ENCODE measurements at places on chromosomes 1 and 21.

- no peak for DNase-seq
These were observed 64.4 kb downstream of the MAP3K7CL start for GRCh38 chr21:29194847-29195246.

- DNase-seq: no peak
These were observed 73.8 kb downstream of the MRPL37 start for GRCh38 chr1:54273795-54274163.

DNA sequence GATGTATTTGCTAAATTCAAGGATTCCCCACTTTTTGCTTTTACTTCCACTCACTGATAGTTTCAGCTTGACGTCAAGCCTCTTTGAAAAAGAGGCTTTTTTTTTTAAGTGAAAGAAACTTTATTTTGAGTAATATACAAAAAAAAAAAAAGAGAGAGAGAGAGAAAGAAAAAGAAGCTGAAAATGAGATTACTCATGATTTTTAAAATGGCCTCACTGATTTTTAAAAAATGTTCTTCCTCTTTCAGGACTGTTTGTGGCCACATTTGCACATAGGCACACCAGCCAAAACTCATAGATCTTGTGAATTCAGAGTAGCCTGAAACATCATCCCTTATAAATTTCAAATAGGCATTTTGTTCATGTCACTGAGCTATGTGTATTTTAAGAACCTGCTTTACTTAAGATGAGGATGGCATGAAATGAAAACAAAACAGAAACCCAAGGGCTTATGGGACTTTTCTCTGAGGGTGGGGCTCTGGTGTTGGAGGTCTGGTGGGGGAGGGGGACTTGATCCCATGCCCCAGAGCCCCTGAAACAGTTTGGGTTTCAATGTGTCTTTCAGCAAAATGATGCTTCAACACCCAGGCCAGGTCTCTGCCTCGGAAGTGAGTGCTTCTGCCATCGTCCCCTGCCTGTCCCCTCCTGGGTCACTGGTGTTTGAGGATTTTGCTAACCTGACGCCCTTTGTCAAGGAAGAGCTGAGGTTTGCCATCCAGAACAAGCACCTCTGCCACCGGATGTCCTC lies 6.1 kb downstream of the ATF3 start:
- DNase-seq: no peak

- no peak for DNase-seq
These were observed 68.9 kb downstream of the ATF6 start for GRCh38 chr1:161834967-161835550.

DNA sequence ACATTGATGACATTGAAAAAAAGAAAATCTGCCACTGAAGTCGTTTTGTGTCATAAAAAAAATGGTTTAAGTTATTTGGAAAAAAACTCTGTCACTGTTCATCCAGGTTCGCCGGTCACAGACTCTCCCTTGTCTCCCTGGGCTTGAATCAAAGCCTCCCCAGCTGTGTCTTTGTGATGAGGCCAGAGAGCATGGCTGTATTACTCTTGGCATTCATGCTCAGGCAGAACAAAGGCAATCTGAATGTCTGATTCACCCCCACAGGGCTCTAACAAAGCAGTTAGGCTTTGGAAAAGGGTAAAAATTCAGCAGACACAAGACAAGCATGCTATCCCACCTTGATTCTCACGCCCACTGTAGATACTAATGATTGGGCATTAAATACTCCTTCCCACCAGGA lies 304.3 kb upstream of the PLD5 start:
- no peak for DNase-seq

- no peak for DNase-seq
These were observed 38.8 kb upstream of the BTG3 start for GRCh38 chr21:17651526-17651925.

DNA sequence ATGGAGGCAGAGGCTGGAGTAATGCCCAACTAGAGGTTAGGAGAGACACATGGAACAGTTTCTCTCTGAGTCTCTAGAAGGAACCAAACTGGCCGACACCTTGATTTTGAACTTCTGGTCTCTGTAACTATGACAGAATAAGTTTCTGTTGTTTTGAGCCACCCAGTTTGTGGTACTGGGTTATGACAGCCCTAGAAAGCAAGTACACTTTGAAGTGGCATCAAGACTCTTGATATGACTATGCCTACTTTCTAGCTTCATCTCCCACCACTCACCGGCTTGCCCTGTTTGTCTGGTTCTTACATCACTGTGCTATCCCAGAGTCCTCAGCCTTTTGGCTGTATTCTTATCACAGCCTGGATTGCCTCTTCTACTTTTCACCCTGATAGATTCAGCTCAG lies 230.3 kb upstream of the USP24 start:
- DNase-seq: no peak

DNA sequence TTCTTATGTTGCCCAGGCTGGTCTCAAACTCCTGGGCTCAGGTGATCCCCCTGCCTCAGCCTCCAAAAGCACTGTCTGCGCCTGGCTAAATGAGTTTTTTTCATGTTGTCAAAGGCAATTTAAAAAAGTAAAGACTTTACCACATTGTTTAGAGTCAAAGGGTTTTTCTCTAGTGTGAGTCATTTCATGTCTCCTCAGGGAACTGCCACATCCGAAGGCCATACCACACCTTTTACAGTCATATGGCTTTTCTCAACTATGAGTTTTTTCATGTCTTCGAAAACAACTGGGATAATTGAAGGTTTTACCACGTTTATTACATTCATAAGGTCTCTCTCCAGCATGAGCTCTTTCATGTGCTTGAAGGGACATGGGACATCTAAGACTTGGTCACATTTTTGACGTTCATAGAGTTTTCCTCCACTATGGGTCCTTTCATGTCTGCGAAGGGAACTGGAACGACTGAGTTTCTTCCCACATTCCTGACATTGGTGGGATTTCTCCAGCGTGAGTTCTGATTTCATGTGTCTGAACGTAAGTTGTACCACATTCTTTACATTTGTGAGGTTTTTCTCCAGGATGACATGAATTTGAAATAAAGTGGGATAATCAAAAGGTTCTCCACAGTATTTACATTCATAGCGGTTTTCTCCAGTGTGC lies 65.6 kb downstream of the UCHL5 start:
- DNase-seq: no peak

GRCh38 chr21:46095083-46095719 lies 2.7 kb upstream of the COL6A2 start:
- no peak for DNase-seq

DNA sequence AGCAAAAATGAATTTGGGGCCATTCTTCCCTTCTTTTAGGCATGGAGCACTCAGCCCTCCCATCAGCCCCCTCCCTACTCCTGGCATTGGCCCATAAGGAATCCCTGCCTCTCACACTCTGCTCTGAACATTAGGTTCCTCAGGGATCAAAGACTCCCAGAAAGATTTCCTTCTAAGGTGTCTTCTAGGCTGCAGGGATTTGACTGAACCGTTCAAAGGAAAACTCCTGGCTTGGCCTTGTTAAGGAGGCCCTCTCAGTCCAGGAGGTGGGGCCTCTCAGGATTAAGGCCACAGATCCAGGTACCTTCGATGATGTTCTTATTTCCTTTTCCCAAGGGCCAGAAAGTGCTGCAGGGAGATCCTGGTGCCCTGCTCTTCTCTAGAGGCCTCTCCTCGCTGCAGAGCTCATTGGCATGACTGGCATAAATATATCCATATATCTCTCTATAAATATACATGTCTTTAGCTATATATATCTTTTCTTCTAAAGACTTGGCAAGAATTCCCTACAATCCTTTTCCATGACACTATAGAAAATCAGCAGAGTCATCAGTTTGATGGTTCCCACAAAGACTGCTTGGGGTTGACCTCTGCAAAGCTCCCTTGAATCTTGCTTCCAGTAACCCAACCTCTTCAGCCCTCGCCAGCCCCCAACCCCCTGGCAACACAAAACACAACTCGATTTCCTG lies 59.1 kb downstream of the PLXNA2 start:
- DNase-seq: no peak

GRCh38 chr1:84997667-84998600 lies 1.0 kb upstream of the MCOLN2 start:
- DNase-seq: no peak

GRCh38 chr21:44822484-44823178 lies 4.8 kb upstream of the SUMO3 start:
- DNase-seq: no peak

- no peak for DNase-seq
These were observed 49.4 kb upstream of the BOLA1 start for GRCh38 chr1:149849947-149850360.

Measured in activated gamma-delta T cell (primary cell).